ENCODE measurements at places on chromosomes 1 and 21.

GRCh38 chr1:166705376-166706289 is 133.6 kb upstream of the POGK start:
- DNase-seq: no peak

- DNase-seq: no peak
These were observed 128.8 kb downstream of the PRDM16 start for GRCh38 chr1:3197781-3198316.

GRCh38 chr1:42886800-42887199 is 40.4 kb downstream of the ZNF691 start:
- DNase-seq: no peak

- no peak for DNase-seq
These were observed 49.5 kb downstream of the SSBP3 start for GRCh38 chr1:54356680-54357147.

GRCh38 chr1:201266774-201267173 is 16.5 kb upstream of the PKP1 start:
- DNase-seq: no peak

DNA sequence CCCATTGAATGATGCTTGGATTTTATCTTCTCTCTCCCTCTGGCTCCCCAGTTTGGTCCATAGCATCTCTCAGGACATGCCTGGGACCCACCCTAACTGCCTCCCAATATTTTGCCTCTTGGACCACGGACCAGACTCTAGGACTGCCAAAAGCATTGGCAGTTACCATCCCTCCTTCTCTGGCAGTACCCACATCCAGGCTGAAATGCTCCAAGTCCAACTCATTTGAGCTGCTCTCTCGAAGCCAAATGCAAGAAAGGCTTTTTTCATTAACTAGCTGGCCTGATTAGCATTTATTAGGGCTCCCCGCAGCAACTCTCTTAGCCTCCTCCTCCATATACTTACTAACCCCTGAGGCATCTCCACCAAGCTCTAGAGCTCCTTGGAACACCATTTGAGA is 140.0 kb upstream of the GRIK3 start:
- DNase-seq: no peak

DNA sequence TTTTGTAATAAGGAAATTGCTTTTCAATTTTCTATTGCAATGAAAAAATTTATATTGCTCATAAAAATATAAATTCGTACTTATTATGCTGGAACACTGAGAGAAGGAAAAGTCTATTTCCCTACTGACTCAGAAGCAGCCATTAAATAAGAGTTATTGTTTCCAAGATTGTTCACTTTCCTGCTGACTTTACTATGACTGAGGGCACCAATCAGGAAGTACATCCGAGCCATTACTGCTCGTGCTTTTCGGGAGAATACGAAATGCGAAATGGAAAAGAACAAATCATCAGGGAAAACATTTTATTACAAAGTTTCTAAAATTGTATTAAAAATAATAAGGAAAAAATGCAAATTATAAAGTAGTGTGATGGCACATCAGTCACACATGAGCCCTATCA is 204.8 kb downstream of the AKT3 start:
- no peak for DNase-seq

DNA sequence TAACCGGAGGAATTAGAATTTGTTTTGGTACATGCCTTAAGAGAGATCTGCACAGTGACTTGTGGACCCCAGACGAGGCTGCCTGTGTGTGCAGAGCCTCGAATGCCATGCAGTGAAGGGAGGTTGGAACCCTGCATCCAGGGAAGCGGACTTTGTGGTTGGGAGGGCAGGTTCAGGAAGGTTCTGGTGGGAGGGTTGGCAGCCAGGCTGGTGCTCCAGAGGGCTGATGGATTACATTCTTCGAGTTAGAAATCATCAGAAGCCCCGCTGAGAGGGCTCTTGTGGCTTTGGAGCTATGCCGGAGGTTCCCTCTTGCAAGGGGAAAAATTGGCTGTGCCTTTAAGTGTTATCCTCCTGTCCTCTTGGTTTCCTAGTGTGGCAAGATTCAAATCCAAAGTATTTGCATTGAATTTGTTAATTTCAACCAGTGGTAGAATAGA is 21.1 kb downstream of the ROR1 start:
- no peak for DNase-seq

DNA sequence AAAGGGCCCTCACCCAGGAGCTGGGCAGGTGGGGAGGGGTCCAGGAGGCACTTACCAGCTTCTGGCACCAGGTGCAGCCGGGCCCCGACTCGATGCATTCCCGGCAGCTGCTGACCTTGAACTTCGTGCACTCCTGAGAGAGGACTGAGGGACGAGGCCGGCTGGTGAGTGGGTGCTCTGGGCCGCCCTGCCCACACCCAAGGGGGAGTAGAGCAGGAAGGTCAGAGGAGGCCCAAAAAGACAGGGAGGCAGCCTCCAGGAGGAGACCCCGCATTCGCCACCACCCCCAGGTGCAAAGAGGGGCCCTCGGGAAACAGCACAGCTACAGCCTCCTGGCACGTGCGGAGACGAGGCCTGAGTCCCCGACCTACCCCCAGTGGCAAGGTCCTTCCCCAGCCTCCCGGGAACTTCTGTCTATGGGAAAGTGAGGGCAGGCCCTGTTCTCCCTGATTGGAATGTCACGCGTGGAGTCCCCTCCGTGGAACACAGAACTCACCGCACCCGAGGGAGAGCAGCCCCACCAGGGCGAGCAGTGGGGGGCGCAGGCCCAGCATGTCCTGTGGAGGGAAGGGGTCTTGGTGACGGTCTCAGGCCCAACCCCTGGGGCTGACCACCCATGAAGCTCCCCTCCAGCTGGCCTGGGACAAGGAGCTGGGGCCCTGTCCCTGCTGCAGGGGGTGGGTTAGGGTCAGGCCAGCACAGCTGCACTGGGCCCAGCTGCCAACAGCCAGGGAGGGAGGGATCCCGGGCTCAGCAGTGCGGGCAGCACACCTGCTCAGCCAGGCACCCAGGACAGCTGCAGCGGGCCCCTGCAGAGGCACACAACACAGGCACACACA is 10.3 kb downstream of the ITGB2 start:
- DNase-seq: no peak

DNA sequence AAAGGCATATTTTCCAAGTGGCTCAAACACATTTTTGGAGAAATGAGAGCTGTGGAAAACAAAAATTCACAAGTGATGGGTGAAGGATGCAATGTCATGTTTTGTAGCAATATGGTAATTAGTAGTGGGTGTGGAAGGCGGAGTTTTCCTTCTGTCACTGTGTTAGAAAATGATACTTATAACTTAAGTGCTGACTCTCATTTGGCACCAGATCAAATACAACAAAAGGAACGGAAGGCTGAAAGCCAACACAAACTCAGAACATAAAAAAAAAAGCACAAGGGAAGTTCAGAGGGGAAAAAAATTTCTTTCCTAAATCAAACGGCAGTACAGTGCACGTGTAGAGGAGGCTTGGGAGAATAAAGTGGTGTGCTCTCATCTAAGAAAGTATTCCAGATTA is at the start of gene TNFSF18:
Gene TNFSF18, minus strand, starts transcription at position 77 of the 400 bp plus-strand sequence. Its CDS starts 45 bp downstream, at position 32.
- DNase-seq: no peak

- no peak for DNase-seq
These were observed 75.0 kb upstream of the MACF1 start for GRCh38 chr1:39129514-39129913.

DNA sequence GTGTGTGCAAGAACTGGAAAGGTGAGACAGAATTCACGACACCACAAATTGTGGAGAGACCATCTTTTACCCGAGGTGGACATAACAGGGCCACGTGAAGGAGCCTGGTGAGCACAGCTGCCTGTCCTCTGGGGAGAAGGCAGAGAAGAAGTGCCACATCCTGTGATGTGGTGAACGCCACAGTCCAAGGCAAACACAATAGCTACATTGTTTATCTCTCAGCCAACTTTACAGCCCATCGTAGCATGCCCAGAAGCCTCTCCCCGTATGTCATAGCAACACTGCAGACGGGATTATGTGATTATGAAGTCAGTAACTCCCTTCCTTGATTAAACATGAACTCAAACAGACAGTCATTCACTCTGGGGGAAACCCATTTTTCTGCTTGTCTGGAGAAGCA is 612.2 kb downstream of the SMYD3 start:
- DNase-seq: no peak

DNA sequence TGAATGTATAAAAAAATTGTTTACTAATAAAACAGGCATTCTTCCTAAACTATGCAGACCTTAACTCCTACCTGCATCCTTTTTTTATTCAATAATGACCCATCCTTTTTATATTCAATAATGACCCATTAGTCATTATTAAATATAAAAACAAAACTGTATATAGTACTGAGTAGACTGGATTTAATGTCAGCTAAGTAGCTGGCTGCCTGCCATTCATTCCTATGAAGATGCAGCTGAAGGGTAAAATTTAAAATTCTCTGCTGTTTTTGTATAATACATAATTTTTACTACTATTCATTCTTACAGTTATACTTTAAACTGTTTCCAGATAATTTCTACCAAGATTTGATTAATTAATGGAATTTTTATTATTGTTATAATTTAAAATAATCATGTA is 79.3 kb downstream of the DENND1B start:
- DNase-seq: no peak

GRCh38 chr1:22662318-22662717 is 9.3 kb downstream of the C1QB start:
- DNase-seq: peak; percentile 37

GRCh38 chr1:244322791-244323521 is 128.8 kb downstream of the ADSS2 start:
- DNase-seq: no peak

DNA sequence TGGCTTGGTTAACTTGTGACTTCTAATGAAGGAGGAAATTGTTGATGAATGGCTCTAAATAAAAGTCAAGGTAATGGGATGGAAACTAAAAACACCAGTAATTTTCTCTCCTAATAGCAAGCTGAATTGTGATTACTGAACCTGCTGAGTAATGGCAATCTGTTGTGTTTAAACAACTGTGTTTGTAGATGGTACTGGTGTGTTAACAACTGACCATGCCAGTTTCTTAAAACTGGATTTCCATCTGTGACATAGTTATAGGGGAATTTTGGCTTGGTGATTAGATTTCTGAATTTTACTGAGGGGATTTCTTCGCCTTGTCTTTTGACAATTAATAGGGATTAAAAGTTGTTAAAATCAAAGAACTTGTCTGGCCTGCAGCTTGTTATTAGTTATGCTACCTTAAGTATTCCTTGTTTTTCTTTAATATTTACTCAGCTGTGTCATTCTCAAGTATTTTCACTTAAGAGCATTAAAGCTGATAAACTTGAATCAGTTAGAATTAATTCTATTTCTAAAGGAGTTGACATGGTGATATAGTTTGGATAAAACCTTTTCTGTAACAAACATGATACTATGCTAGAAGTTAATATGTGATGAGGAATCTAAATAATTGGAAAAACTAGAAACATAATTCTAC is 7.9 kb upstream of the ERO1B start:
- no peak for DNase-seq

GRCh38 chr1:178941261-178941689 is 70.4 kb upstream of the ANGPTL1 start:
- DNase-seq: no peak

GRCh38 chr1:159918352-159919200 is 6.7 kb downstream of the TAGLN2 start:
- DNase-seq: no peak

- DNase-seq: no peak
These were observed 70.0 kb upstream of the SELENON start for GRCh38 chr1:25729790-25730644.

- DNase-seq: no peak
These were observed 62.3 kb downstream of the PRKAA2 start for GRCh38 chr1:56707379-56707778.

DNA sequence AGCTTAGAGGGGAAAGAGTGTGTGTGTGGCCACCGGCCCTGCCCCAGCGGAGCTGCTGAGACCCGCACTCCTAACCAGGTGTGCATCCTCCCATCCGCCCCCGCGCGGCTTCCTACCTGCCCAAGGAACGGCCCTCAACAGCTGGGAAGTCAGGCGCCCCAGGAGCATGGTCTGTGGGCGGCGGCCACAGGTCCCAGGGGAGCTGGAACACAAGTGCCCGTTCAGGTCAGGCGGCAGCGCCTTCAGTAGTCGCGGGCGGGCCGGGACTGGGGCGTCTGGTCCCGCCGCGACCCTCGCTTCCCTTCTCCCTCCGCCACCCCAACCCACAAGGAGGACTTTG is 448 bp downstream of the AURKAIP1 start:
- no peak for DNase-seq

DNA sequence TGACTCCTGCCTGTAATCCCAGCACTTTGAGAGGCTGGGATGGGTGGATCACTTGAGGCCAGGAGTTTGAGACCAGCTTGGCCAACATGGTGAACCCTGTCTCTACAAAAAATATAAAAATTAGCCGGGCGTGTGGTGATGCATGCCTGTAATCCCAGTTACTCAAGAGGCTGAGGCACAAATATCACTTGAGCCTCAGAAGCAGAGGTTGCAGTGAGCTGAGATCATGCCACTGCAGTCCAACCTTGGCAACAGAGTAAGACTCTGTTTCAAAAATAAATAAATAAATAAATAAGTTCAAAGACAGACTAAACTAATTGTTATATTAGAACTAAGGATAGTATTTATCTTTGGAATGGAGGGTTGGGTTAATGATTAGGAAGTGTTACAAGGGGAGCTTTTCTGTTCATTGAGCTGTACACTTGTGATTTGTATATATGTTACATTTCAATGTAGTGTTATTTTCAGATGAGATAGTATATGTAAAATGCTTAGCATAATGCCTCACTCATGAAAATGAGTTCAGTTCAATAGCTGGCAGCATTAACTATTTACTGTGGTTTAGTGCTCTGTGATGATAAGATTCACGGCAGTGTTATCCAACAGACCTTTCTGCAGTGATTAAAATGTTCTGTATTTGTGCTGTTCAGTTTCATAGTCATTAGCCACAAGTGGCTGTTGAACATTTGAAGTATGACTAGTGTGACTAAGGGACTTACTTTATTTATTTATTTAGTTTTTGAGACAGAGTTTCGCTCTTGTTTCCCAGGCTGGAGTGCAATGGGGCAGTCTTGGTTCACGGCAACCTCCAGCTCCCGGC is 47.7 kb downstream of the OSBPL9 start:
- DNase-seq: no peak

DNA sequence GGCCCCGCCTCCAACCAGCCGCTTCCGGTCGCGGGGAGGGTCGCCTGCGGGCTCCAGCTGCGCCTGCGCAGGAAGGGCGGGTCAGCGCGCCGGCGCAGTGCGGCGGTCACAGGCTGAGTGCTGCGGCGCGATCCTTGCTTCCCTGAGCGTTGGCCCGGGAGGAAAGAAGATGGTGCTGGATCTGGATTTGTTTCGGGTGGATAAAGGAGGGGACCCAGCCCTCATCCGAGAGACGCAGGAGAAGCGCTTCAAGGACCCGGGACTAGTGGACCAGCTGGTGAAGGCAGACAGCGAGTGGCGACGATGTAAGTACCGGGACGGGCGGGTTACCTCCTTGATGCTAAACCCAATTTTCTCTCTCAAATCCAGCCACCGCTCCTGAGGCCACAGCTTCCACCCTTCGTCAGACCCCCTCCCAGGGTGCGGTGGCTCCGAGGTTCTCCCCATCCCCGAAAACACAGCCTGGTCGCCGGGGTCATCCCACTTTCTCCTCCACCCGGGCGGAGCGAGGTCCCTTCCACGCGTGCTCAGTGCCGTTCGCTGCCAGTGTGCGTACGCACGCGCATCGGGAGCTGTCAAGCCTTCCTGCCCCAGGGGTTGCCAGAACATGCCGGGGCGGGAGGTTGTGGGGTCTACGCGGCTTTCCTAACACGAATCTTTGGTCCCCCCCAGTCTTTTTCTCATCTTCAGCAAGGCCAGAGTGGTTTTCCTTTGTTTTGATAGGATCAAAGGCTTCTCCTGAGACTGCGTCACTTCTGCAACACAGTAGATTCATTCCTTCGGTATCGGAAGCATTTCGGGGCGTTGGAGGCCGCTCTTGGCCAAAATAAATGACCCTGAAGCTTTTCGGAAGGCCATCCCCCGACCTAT is at the start of gene SARS1:
Gene SARS1, plus strand, starts transcription at position 95 of the 870 bp plus-strand sequence. Its CDS starts 75 bp downstream, at position 170.
- DNase-seq: peak; percentile 69

GRCh38 chr1:38213646-38214434 is 167.2 kb upstream of the POU3F1 start:
- DNase-seq: no peak
